Amniotic epithelial cell (primary cell): ENCODE measurements at places on chromosomes 16 and 17.

DNA sequence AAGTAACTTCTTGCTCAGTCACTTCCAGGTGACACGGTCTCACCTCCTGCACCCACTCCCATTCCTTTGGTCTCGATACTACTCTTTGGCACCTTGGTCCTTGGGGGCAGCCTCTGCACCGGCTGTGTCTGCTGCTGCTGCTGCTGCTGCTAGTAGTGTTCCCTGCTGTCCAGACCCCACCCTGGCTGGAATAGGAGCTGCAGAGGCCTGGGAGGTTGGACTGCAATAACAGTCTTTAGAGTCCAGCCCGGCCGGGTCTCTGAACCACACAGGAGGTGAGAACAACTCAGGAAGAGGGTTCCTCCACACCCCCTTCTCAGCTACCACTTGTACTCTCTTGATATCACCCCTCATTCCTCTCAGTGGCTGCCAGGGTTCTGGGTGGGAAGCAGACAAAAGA lies 231.1 kb upstream of the NLRP1 start:
- DNase-seq, result no peak

DNA sequence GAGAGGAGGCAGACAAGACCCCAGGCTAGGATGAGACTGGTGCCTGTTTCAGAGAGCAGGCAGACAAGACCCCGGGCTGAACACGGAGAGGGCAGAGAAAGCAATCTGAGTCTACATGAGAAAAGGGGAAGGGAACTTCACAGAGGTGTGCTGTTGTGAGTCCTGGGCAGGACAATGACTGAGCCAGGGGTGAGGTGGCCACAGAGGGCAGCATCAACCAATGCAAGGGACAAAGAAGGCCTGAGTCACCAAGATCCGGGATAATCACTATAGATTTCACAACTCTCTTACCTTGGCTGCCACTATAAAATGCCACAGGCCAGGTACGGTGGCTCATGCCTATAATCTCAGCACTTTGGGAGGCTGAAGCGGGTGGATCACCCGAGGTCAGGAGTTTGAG lies 89.0 kb downstream of the SLC39A11 start:
- DNase-seq, result no peak

DNA sequence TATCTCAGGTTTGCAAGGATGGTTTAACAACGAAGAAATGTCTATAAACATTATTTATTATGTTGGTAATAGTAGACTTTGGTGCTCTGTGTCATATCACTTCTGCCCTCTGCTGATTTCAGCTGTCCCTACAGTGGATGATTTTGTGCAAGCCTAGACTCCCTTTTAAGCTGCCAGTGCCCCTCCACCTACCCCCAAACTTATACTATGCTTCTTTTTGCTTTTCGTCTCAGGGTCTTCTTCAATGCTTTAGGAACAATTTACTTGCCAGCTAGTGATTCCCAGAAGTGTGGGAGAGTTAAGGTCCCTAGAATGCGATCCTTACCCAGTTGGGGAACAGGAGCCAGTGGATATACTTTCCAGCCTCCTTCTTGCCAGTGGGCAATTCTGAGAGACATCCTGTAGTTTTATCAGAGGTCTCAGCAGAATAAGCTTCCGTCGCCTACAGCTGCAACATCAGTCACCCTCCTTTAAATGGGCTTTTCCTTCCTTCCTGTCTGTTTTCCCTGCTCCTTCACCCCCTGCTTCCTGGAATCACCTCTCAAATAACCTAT lies 4.1 kb downstream of the ICAM2 start:
- DNase-seq, result no peak

- peak; percentile 56 for DNase-seq
Measured at GRCh38 chr17:50060951-50061712, 5.2 kb downstream of the ITGA3 start.

DNA sequence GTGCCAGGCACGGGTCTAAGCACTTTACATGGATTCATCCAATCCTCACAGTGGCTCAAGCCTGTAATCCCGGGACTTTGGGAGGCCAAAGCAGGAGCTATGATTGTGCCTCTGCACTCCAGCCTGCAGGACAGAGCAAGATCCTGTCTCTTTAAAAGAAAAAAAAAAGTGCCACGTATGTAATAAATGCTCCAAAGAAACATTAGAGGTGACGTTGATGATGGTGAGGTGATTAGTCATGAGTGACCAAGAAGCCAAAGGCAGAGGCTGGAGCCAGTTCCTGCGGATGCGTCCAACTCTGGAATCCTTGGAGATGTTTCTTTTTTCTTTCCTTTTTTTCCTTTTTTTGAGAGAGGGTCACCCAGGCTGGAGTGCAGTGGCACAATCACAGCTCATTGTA lies 59.4 kb upstream of the SIAH1 start:
- DNase-seq, result peak; percentile 80

- no peak for DNase-seq
Measured at GRCh38 chr16:705431-706188, at the start of gene FBXL16. Gene FBXL16 (minus strand): TSS chr16:705801. CDS start chr16:697405, 8,396 bp downstream.

- DNase-seq, result no peak
Measured at GRCh38 chr16:70670175-70670574, 15.7 kb downstream of the MTSS2 start.

- DNase-seq, result no peak
Measured at GRCh38 chr16:19919142-19919541, 34.5 kb upstream of the GPRC5B start.

DNA sequence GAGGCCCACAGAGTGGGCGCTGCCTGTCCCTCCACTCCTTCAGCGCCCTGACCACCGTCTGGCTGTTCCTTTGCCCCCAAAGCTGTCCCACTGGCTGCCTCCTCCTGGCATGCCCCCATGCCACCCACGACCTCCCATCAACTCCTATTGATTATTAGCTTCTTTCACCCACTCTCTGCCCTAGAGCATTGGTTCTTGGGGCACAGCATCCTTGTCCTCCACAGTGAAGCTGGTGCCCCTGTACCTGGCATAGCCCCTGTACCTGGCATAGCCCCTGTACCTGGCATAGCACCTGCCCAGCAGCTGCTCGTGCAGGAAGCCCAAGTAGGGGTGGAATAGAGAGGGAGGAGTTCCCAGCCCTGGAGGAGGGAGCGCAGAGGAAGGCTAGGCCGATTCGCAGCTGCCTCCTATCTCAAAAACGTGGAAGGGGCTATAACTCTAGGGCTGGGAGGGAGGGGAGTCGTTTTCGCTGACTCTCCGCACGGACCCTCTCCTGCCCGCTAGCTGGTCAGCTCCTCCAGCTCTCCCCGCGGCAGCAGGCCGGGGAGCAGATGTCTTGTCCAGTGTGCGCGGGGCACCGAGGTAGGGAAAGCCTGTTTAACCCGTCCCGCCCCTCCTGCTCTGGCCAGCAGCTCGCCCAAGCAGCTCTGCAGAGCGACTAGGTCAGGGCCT lies 5.7 kb upstream of the ACTG1 start:
- DNase-seq, result no peak

GRCh38 chr17:50062293-50063243 lies 6.7 kb downstream of the ITGA3 start:
- peak; percentile 91 for DNase-seq

- no peak for DNase-seq
Measured at GRCh38 chr16:55849536-55849935, 16.6 kb upstream of the CES1 start.

GRCh38 chr16:84286578-84287240 lies 8.0 kb upstream of the WFDC1 start:
- DNase-seq, result no peak

DNA sequence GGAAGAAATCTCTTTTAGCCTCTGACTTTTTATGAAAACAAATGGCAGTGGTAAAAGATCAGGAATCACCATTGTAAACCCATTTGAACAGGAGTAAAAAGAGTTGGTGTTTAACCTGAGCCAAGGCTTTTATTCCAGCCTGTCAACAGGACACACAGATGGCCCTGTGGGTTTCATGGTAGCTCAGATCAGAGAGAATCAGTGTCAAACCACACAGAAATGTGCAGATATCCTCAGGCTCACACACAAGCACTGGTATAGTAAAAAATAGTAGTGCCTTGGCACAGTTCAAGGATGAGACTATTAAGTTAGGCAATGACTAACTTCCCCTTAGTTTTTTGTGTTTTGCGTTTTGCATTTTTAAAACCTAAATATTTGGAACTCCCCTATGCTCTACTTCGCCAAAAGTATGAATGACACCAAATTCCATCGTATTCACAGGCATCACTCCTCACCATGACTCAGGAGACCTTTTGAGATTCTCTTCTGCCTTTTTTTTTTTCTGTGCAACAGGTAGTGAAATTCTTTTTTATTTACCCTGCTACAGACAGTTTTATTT lies 1200.0 kb downstream of the CDH11 start:
- no peak for DNase-seq

GRCh38 chr16:81758376-81758775 lies 20.7 kb upstream of the PLCG2 start:
- peak; percentile 32 for DNase-seq
